ENCODE measurements at places on chromosomes 7 and 10.

- DNase-seq = no peak
Observed at GRCh38 chr10:29130190-29130673, 158.6 kb upstream of the LYZL1 start.

GRCh38 chr7:28020302-28020940 lies 160.2 kb downstream of the JAZF1 start:
- DNase-seq = no peak

GRCh38 chr7:5387711-5388245 lies 35.9 kb downstream of the TNRC18 start:
- no peak for DNase-seq

DNA sequence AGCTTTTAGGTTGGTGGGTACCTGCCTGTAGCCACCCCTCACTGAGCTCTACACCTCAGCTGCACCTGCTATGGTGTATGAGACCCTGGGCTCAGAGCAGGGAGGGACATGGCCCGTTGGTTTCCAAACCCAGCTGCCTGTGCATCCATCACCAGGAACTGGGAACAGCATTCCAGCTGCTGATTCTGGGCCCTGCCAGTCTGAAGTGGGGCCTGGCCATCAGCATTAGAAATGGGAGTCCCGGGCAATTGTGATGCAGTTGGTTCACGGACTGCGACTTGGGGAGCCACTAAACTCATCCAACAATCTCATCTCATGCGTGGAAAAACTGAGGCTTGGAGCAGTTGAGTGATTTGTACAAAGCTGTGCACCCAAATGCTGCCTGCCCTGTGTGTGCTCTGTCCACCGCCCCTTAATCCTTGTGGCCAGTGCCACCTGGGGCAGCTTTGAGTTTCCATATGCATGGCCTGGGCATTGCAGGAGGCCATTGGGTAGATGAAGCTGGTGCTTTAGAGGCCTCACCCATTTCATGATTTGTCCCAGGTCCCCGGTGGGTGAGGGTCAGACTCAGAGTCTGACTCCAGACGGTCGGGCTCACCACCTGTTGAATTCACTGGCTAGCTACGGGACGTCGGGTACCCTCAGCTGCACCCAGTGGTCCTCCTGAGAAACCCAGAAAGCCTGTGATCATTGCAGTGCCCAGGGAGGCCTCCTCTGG lies 109.0 kb upstream of the SHH start:
- no peak for DNase-seq

- no peak for DNase-seq
Observed at GRCh38 chr10:86121200-86121599, 245.4 kb downstream of the GRID1 start.

DNA sequence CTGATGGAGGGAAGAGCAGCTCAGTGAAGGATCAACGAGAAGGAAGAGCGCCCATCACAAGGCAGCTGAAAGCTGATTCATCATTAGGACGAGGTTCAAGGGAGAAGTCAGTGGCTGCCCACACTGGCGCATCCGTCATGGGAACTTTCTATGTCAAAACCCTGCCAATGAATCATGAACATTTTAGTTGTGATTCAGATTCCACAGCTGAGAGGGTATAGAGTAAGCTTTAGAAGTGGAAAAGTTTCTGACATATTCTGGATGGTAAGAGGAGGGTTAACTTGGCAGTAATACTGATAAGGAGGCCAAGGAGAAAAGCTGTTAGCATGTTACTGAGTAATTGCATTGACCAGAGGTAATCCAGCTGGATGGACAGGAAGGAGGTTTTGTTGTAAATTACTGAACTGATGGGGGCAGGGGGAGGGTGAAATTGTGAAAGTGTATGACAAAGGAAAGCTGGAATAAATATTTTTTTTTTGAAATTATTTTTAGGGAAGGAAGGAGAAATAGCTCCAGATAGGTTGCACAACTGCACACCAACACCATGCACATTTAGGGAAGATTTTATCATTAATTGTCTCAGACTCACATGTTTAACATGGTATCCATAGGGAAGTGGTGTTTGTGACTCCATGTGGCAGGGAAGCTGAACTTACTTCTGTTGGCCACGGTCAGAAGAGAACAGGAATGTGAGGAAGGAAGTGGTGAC lies 78.3 kb upstream of the NRP1 start:
- no peak for DNase-seq

- DNase-seq = no peak
Observed at GRCh38 chr7:25900877-25901276, 251.1 kb upstream of the NFE2L3 start.

DNA sequence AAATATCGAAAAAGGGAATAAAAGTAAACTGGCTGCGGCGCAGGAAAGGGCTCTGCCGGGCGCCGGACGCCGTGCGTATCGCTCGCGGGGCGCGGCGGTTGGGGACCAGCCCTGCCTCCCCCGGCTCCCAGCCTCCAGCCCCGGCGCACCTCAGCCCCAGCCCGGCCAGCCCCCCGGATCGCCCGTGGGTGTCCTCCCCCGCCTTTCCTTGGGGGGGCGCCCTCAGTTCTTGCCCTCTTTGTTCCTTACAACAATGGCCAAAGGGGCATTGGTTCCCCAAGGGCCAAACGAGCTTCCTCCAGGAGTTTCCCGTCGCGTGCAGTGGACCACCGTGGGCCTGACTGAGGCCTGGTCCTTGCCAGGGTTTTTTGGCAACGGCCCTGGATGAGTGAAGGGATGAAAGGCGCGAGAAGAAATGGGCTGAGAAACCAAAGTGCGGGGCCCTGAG lies 1.2 kb downstream of the MACROH2A2 start:
- no peak for DNase-seq

DNA sequence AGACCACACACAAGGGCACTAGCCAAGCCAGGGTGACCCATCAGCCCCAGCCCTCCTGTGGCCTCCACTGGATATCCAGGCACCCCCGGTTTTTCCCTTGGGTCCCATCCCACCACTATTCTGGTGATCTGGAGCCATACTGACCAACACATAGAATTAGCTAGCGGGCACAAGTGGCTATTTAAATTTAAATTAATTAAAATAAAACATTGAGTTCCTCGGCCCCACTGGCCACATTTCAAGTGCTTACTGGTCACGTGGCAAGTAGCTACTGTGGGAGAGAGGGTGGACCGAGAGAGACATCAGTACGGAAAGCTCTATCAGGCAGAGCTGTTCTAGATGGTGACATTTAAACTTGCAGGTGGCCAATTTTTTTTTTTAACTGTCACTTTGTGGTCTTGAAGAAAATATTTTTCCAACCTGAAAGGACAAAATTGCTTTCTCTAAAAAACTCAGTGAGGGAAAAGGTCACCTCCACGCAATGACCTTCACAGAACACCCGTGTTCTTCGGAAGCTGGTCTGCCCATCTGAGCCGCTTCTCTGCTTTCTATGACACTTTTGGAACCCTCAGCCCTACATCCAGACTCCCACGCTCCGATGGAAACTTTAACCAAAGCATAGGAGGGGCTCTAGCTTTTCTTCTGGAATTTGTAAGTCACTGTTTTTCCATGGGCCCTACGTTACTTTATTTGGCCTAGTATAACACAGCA lies 30.0 kb downstream of the HIPK2 start:
- no peak for DNase-seq

DNA sequence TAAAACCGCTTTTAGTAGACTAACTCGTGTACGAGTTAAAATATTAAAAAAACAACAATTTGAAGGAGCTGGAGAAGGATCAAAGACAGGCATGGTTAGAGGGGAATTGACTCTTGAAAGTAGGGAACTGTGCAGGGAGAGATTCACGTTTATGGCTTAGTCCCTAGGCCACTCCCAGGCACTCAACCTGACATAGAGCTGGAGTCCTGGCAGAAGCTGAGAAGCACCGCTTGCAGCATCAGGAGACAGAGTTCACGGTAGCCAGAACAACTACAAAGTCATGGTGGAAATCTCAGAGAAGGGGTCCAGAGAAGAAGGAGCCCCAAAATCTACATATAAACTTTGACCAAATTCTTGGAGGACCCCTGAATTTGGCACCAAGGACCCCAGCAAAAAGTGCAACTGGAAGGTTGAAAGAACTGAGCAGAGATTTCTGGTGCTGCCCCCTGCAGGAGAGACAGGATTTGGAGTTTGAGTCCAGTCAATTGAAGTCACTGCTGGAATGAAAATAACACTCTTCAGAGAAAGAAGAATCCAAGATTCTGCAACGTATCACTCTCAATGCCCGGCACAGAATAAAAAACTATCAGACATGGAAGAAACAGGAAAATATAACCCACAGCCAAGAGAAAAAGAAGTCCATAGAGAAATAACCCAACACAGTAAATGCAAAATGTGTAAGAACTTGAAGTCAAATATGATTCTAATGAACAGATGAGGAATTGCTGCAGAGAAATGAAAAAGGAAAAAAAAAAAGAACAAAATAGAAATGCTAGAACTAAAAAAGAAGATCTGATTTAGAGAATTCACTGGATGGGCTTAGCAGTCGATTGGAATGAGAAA lies 493.3 kb upstream of the PODXL start:
- DNase-seq = no peak

DNA sequence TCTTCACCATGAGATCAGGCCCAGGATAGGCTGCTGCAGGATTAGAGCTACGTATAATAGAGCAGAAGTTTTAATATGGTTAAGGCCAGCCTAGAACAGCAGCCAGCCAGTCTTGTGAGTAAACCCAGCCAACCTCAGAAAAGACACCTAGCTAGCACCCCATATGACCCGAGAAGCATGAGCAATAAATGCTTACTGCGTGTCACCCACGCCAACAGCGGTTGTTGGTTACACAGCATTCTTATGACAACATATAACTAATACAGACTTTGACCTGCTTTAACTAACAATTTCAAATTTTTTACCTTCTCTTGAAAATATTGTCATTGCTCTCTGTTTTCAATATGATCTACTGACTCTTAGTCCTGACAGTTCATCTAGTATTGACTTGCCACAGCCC lies 105.7 kb downstream of the HBP1 start:
- no peak for DNase-seq

DNA sequence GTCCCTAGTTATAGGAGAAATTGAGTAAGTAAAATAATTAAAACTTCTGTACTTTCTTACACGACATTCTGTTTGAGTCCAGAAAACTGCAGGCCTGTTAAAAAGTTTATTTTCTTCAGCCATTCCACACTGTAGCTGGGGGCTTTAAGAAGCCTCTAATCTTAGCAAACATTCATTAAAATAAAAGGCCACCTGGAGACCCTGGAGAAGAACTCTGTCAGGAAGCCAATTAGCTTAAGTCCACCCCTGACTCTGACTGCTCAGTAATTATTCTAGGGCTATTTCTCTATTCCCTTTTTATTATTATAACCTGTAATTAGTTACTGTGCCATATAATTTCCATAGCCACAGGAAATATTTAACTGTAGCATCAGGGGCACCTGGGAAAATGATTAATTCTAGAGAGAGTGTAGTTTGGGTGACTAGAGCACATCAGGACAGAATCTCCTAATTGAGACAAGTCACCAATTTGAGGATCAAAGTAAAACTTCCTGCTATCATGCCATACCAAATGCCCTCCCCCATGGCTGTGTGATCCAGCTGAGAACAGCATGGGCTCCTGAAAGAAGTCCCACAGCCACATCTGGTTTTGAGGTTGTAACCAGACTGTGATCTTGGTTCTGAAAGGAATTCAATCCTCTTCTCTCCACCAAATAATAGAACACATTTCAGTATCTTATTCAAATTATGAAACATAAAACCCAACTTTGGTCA lies 1302.3 kb downstream of the XPNPEP1 start:
- DNase-seq = no peak

DNA sequence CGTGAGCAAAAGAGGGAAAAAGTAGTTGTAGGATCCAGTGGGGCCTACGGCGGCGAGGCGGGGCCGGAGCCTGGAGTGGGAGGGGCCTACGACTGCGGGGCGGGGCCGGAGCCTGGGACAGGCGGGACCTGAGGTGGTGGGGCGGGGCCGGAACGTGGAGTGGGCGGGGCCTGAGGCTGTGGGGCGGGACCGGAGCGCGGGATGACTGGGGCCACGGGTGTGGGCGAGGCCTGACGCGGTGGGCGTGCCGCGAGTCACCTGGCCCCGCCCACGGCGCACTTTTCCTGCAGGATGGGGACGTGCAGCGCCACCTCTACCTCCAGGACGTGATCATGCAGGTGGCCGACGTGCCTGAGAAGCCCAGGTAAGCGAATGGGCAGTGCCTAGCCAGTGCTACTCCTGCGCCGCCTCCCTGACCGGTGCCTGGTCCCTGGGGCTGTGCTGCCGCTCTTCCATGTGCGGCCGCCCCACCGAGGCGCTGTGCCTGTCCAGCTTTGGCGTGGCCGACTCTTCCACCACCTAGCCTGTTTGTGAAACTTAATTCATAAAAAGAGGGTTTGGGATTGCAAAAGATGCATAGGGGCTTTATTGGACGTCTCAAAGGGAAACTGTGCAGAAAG lies 496 bp downstream of the ZNF511 start:
- peak; percentile 87 for DNase-seq

DNA sequence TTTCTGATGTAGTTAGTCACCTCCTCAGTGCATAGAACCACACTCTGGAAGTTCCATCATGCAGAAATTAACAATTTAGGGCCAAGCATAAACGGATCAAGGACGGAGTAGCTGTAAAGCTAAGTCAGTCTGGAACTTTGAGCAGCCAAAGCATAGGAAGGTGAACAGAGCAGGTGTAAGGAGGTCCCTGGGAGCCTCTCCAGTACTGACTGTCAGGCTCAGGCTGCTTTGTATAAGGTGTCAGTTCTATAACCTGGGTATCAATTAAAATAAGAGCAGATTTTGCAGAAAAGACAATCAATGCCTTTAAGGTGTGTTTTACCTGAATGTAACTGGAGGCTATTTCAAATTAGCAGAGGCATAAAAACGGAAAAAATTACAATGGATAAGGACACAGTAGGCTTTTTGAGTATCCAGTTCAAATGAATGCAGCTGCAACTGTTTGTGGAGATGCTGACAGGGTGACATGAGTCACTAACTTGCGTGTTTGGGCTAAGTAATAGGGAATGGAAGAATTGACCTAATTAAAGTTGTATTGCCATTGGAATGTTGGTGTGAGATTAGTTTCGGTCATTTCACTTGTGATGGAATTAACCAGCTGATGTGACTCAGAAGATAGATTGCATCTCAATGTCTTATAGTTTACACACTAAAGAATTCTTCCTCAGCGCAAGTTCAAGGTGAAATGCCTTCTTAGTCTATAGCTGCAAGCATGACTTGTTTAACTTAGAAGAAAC lies 417.9 kb upstream of the CNTNAP2 start:
- no peak for DNase-seq

DNA sequence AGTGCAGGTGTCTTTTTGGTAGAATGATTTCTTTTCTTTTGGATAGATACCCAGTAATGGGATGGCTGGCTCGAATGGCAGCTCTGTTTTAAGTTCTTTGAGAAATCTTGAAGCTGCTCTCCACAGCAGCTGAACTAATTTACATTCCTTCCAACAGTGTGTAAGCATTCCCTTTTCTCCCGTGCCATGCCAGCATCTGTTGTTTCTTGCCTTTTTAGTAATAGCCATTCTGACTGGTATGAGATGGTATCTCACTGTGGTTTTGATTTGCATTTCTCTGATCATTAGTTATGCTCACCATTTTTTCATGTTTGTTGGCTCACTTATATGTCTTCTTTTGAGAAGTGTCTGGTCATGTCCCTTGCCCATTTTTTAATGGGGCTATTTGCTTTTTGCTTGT lies 486.3 kb downstream of the GALNT17 start:
- no peak for DNase-seq

Measured in RWPE2 (cell line).